Cerebellar nuclear complex (tissue), 1 donor: ENCODE measurements at places on chromosomes 1 and 21.

DNA sequence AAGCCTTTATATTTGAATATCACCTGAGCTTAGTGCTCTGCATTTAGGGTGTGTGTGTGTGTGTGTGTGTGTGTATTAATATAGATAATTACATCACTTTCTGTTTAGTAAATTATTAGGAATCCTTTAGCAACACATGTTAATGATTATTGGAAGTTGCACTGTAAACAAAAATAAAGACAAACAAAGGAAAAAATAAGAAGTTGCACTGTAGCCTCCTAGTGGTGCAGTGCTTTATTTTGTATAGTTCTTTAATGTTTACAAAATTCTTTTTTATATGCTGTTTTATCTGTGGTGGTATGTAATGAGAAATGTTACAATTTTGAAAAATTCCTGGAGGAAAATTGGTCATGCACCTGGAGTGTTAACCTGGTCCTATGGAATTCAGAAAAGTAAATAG, 69.2 kb downstream of the UBE4B start:
- DNase-seq, result no peak

- no peak for DNase-seq
Observed at GRCh38 chr1:173946380-173946921, 29.3 kb upstream of the SERPINC1 start.

DNA sequence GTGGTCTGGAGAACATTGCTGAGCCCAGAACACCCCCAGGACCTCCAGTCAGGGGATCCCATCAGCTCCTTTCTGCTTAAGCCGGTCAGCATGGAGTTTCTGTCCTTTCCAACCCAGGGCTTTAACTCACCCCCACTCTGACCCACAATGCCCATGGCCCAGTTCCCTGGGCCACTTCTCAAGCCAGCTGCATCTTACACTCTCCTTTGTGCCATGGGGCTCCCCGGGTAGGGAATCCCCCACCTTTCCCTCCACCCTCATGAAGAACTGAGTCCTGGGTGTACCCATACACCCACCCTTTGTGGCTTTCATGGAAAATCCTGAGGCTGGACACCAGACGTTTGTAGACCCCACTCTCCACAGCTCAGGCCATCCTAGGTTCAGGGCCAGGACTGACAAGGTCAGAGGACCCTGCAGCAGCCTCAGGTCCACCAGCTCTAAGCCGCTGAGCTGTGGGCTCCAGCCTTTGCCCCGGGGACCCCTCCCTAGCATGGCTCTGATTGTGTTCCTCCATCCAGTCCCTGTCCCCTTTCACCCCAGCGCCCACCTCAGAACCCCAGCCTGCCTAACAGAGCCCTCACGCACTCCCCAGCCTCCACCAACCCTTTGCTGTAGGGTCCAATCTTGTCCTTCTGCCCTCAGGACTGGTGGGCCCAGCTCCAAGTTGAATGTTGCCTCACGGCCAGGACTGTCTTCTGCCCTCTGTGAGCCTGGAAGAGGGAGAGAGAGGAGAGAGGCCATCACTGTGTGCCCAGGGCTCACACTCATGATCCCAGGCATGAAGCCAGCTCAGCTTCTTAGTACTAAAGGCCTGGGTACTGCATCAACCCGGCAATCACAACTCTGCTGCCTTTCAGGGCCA, 394.8 kb downstream of the MATN1 start:
- no peak for DNase-seq

GRCh38 chr1:169044971-169045370, 61.5 kb upstream of the ATP1B1 start:
- no peak for DNase-seq

GRCh38 chr1:16026723-16027484, 5.1 kb downstream of the CLCNKA start:
- DNase-seq, result no peak

GRCh38 chr1:47912756-47913155, 84.4 kb downstream of the TRABD2B start:
- no peak for DNase-seq

DNA sequence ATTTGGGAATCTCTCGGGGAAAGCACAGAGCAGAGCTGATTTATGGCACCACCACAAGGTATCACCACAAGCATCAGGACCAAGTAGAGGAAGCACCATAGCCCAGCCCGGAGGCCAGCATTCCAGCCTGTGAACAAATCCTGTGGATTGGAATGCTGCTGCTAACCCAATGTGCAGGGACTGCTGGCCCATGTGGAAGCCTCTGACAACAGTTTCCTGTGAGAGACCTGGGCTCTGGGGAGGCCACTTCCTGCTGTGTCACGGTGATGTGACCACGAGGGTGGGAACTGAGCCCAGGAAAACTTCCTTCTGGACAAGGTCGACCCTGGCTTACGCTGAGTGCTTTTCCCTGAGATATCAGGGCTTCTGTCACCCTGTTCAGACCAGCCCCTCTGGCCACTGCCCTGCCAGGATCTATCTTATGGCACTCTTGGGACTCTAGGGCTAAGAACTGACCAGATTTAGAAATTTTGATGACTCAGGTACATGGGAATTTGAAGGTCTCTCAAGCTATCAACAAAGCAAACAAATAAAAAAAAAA, 88.3 kb upstream of the NGF start:
- no peak for DNase-seq

- DNase-seq, result peak; percentile 8
Observed at GRCh38 chr1:208031316-208031931, 120.5 kb upstream of the CD34 start.
